ENCODE measurements at places on chromosomes 3 and 15.

DNA sequence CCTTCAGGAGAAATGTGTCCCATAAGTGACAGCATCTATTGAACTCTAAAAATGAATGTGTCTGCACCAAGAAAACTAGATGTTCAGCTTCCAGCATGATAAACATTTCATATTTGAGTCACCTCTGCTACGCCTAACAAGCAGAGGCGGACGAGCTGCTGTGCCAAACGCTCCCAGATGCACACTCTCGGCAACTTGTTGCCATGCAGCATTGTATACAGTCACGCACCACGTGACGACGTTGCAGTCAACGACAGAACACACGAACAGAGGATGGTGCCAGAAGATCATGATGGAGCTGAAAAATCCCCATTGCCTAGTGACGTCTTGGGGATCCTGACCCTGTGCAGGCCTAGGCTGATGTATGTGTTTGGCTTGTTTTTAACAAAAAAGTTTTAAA lies 137.5 kb downstream of the XXYLT1 start:
- no peak for DNase-seq

- DNase-seq: no peak
Observed at GRCh38 chr3:45170096-45170495, 23.9 kb upstream of the CDCP1 start.

DNA sequence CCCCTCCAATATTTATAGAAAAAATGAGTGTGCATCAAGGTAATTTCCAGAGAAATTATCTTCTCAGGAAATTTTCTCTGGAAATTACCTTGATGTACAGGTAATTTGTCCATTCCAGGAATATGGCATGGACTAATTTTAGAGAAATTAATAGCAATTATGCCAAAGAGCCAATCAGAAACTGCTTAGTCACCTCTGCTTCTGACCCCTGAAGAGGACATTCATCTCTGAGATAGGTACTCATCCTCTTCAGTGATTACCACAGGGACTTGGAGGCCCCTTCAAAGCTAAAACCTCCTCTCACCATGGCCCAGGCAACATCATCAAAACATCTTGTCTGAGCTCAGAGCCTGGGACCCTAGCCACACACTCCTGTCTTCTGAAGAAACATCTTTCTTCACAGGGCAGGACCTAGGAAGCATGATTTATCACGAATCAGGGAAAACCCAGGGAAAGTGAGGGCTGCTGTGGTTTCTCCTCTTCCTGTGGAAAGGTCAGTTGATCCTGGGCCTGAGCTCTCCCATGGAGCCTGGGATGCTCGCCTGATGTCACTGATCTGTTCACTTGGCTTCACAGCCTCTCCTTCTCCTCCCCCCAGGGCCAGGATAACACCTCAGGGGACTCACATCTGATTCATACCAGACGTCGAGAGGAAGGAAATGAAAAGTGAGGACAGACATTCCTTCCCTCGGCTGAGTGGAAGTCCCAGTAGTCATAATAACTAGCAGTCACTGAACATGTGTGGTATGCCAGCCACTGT lies 210.5 kb downstream of the DTWD1 start:
- DNase-seq: no peak

DNA sequence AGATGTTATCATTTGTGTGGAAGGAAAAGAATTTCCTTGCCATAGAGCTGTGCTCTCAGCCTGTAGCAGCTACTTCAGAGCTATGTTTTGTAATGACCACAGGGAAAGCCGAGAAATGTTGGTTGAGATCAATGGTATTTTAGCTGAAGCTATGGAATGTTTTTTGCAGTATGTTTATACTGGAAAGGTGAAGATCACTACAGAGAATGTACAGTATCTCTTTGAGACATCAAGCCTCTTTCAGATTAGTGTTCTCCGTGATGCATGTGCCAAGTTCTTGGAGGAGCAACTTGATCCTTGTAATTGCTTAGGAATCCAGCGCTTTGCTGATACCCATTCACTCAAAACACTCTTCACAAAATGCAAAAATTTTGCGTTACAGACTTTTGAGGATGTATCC lies 15.1 kb downstream of the KLHL24 start:
- no peak for DNase-seq

- DNase-seq: no peak
Observed at GRCh38 chr15:101621961-101622360, 30.2 kb downstream of the TM2D3 start.

DNA sequence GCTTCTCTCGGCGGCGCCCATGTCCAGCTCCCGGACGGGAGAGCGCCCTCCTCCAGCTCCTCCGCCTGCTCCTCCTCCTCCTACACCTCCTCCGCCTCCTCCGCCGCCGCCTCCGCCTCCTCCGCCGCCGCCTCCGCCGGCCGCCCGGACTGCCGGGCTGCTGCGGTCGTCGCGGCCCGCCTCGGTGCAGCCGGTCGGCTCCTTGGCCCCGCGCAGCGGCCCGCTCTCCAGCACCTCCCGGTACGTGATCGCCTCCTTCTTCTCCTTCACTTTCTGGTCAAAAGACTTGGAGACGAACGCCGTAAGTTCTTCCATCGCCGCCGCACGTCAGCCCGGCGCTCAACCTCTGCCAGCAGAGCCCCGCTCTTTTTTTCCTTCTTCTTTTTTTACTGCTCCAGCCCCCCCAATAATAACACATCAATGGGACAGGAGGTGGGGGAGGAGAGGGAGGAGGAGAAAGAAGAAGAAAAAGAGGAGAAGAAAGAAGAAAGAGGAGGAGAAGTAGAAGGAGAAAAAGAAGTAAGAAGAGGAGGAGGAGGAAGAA lies 438 bp downstream of the SHOX2 start:
- no peak for DNase-seq

- no peak for DNase-seq
Observed at GRCh38 chr3:161042023-161042501, 63.1 kb downstream of the B3GALNT1 start.

- DNase-seq: no peak
Observed at GRCh38 chr3:127753898-127754410, 68.4 kb downstream of the MGLL start.

Measured in stimulated activated CD8-positive, alpha-beta memory T cell treated with anti-CD3 and anti-CD28 coated beads, Interleukin-15, amount 100 ng/mL, for 4 hours (primary cell).